ENCODE measurements at places on chromosomes 6 and 20.

- DNase-seq: peak; percentile 79
Measured at GRCh38 chr6:111651185-111652034, 45.7 kb upstream of the TRAF3IP2 start.

DNA sequence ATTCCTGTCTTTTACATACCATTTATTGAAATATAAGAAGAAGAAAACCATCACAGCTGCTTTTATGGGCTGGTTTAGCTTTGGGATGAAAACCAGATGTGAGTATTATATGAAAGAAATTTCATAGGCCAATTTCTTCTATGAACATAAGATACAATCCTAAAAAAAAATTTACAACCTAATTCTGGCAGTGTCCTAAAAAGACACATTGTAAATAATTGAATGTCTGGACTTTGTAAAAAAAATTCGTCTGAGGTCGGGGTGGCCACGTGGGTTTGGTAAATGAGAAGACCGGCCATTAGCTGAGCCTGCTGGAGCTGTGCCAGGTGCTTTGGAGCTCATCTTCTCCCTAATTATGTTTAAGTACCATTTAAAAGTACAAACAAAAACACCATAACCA lies 26.8 kb downstream of the DACT2 start:
- DNase-seq: no peak

GRCh38 chr6:49519660-49520059 lies 19.9 kb downstream of the GLYATL3 start:
- no peak for DNase-seq

DNA sequence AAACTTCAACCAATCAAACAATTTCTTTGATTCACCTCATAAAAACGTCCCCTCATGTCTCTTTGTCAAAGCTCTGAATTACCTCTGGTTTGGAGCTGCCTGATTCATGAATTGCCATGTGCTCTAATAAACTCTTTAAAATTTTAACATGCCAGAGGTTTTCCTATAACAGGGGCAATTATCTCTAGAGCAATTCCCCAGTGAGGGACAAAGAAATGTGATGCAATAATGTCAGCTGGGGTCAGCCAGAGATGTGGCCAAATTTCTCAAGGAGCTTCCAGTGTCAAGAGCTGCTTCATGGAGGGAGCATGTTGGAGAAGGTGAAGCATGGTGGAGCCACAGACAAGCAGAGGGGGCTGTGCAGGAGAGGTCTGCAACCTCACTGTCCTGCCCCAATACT lies 38.7 kb upstream of the RFPL4B start:
- DNase-seq: no peak

DNA sequence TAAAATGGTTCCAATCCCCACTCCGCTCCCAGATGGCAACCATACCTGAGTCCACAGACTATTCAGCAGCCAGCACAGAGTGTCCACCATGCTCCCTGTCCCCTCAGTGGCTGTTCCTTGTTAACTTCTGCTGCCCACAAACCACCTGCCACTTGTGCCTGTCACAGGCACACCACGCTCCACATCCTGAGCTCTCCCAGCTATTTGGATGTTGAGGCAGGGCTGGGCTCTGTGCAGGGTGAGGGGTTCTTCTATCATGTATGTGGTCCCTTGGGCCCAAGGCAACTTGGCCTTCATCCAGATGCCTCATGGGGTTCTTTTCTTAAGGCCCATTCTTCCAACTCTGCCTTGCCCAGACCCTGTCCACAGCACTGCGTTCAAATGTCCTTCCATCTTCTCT lies 34.0 kb upstream of the NXT1 start:
- no peak for DNase-seq

GRCh38 chr20:4829514-4830215 lies 108.0 kb downstream of the PRND start:
- peak; percentile 60 for DNase-seq

- no peak for DNase-seq
Measured at GRCh38 chr20:2332711-2333110, 36.9 kb downstream of the TGM3 start.

DNA sequence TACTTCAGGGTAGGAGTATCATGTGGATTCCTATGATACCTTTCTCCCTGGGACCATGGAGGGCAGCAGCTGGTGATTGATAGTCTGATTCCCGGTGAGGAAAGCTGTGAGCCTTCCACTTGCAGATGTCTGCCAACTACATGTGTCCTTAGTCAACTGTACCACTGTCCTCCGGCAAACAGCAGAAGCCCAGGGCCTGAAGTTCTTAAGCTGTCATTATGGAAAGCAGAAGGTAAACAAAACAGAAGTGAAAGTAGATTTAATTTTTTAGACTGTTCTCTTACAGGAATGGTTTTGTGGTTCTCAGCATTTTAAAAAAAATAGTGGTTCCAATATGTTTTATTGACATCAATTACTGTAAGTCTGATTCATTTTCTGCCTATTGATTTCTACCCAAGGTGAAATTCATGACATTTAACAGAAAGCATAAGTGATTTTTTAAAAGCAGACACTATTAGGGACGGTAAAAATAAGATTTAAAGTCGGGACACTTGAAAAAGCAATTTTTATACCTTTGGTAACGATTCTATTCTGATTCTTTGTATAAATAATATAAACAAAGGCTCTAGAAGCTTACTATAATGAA lies 36.6 kb downstream of the PTPN1 start:
- no peak for DNase-seq

DNA sequence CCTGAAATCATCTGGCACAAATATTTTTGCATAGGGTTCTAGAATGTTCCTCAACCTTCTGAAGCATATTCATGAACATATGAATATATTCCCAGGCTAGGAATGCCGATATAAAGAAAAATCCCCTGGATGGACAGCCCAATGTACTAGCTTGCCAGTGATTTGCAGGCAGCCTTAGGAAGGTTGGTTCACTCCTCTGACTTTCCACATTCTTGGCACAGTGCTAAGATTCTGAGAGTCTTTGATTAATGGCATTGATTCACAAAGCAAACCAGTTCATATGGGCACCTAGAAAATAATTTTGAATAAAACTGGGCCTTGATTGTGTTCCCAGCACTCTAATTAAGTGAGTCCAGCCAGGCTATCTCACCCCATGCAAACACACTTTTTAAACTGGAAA lies 56.9 kb upstream of the ENPP4 start:
- DNase-seq: no peak
